ENCODE measurements at places on chromosomes 4 and X.

GRCh38 chr4:3497523-3498389 lies 34.5 kb downstream of the LRPAP1 start:
- DNase-seq, result no peak

DNA sequence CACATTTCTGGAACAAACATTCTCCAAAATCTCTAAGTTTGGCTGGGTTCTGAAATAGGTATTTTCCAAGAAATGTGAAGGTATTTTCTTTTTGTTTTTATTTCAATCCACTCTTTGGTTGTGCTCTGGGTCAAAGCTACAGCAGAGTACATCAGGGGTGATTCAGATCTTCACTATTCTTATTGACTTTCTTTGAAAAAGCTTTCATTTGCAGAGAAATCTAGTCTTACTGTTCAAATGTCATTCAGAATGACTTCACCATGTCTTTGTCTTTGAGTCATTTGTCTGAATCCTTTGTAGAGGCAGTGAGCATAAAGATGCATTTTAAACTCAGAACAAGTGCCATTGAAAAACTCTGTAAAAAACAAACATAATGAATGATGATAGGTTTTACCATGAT lies 547.2 kb upstream of the ADGRL3 start:
- no peak for DNase-seq

- DNase-seq, result no peak
Measured at GRCh38 chr4:87230806-87231205, 10.4 kb upstream of the KLHL8 start.

DNA sequence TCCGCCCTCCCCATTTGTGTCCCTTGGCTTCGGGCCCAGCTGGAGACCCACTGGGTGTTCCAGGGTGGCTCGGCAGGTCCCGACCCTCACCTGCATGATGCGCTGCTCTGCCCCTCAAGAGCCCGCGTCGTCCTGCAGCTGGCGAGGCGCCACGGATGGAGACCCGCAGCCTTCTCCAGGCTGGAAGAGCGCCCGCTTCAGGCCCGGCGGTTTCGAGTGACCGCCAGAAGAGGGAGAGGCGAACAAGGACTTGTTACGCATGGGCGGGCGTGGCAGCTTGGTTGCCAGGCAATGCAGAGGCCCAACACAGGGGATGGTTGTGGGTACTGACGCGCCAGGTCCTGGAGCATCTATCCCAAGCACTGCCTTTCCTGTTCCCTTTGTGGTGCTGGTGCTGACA lies at the start of gene PDCL2:
Gene PDCL2, minus strand, starts transcription at position 232 of the 400 bp plus-strand sequence. Its CDS starts 136 bp downstream, at position 96.
- no peak for DNase-seq
